ENCODE measurements at places on chromosomes 5 and 9.

GRCh38 chr5:77444356-77444755 is 47.8 kb downstream of the WDR41 start:
- DNase-seq, result no peak

DNA sequence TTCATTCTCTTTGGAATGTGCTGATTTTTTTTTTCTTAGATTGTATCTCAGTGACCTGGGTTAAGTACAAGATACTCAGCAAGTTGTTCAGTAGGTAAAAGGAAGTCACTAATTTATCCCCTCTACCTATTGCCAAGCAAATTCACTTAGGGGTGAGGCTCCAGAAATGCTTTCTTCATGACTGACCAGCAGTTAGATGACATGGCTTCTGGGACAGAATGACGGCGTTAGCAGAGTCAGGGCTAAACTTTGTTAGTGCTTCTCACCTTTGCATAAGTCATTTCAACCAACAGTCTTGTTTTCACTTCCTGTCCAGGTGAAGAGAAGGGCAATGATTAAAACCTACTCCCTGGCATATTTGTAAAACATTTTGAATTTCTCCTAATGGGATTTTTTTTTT is 20.2 kb upstream of the MTAP start:
- no peak for DNase-seq

DNA sequence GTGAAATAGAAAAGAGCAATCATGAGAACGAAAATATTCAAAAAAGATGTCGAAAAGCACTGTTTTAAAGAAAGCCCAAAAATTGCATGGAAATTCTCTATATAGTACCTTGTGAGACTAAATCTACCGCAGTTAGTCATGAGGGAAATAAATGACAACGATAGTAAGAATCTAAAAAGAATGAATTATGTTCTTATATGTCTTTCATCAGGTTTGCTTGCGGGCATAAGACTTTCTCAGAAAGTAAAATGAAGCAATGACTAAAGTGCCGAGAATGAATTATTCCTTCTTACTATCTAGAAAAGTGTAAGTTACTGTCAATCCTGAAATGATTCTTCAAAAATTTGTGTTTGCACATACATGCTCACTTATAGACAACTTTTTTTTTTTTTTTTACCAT is 26.4 kb downstream of the PTPRD start:
- no peak for DNase-seq

DNA sequence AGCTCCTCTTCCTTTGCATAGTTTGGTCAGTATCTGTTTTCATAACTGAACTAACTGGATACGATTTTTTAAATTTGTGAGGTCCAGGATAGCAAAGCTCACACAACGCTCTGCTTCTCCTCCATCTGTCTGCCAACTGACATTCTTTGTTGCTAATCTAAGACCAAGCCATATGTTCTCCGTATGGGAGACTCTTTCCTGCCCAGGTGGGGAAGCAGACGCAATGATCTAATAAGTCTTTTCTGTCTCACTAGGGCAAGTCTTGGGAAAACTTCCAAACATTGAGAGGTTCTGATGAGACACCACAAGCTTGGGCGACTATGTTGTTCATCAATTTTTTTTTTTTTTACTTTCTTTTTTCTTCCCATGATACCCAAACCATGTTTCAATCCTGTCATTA is 558.5 kb downstream of the EFNA5 start:
- DNase-seq, result peak; percentile 88

GRCh38 chr9:69376651-69377050 is 51.6 kb downstream of the ENTREP1 start:
- no peak for DNase-seq

DNA sequence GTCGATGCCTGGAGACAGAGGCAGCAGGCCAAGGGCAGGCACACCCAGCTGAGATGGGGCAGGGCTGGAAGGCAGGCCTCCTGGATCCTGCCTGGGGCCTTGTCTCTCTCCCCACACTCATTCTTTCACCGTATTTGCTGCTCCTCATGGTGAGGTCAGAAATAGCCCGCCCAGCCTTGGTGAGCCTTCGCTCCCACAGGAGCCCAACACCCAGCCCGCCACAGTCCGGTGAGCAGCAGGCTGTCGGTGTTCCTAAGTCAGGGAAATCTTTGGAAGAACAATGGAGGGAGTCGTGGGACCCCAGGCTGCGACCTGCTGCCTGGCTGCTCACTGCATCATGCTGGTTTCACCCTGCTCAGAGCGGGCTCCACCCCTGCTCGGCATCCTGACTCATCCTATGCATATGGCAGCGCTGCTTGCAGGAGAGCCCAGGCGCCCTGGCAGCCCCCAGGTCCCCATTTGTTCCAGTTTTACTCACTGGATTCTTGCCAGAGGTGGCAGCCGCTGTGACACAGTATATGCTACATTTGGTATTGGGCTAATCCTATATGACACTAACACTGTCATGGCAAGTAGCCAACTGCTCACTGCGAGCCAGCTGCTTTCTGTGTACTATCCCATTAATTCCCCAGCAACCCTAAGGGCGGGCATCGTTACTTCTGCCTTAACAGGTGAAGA is 53.2 kb upstream of the NCS1 start:
- DNase-seq, result peak; percentile 60

- no peak for DNase-seq
These were observed 61.1 kb downstream of the BARX1 start for GRCh38 chr9:93893899-93894690.

DNA sequence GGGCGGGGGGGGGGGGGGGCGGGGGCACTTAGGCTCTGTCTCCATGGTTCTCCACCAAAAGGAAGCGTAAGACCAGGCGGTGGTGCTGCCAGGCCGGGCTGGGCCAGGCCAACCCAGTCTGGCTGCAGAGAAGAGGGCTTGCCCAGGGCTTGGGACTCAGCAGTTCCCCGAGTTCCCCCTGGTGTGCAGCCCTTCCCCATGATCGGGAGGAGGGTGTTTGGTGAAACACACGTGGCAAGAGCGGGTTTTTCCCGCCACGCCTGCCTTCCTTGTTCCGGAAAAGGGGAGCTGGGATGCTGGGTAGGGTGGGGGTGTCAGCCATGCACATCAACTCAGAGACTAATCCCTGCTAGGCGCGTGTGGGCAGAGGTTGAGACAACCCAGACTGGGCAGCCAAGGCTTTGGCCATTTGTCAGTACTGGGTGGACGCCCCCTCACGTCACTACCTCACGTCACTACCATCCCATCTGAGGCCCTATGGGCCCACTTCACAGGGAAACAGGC is 32.9 kb downstream of the PRRX2 start:
- no peak for DNase-seq

- no peak for DNase-seq
These were observed 39.1 kb upstream of the SARDH start for GRCh38 chr9:133777068-133777791.

GRCh38 chr5:74130155-74130897 is 504.3 kb downstream of the ARHGEF28 start:
- DNase-seq, result peak; percentile 79

DNA sequence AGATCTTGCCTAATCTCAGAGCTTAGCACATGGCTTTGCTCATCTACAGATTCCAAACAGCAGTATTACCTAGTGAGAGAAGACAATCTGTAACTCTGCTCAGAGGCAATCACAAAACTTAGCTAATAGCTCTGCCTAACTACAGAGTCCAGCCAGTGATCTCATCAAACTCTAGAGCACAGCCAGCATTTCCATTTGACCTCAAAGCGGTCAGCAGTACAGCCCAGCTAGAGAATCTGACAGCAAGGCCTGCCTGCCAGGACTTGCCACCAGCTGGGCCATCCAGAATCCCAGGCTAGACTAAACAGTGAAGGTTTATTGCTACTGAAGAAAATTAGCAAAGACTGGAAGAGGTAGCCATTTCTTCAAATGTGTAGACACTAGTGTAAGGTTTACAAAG is 217.9 kb upstream of the VLDLR start:
- no peak for DNase-seq

DNA sequence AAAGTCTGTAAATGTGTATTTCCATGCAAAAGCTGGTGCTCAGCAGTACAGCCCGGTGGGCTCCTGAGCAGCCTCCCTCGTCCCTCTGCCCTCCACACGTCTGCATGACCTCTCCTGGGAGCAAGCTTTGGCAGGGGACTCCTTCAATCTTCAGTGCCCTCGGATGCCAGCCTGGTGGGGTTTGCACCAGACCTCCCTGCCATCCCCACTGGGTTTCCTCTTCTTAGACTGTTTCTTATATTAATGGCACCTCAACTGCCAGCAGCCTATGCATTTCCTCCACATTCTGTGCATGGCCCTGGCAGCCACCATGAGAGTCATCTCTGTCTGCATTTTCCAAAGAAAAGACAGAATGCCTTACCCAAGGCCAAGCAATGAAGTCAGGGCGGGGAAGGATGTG is 108.4 kb downstream of the ROR2 start:
- DNase-seq, result no peak

- no peak for DNase-seq
These were observed 222.6 kb downstream of the EBF1 start for GRCh38 chr5:158877124-158877581.

Data from cerebellar cortex (tissue), 1 donor.